ENCODE measurements at places on chromosomes 6 and 20. TPM values are rescaled to one million over a fixed set of nuclear protein-coding genes. Genes with fewer than 3 reads are reported as not detected.

LY6G5C gene
- 1.7 TPM for total RNA-seq

MYLK4 gene
- total RNA-seq = 0.10 TPM

SCUBE3 gene
- 0.05 TPM for total RNA-seq

METTL24 gene
- total RNA-seq = not detected

VSTM2L gene
- 27.9 TPM for total RNA-seq

FOXF2 gene
- total RNA-seq = 14.7 TPM

PTCHD4 gene
- 0.05 TPM for total RNA-seq

RFX6 gene
- not detected for total RNA-seq

SMOC2 gene
- total RNA-seq = 0.03 TPM

CRISP3 gene
- total RNA-seq = not detected

TFB1M gene
- total RNA-seq = 7.7 TPM

CST2 gene
- total RNA-seq = 1.1 TPM

TTK gene
- total RNA-seq = 16.4 TPM

SYTL3 gene
- total RNA-seq = 1.5 TPM

SLA2 gene
- total RNA-seq = 0.13 TPM

LRRC73 gene
- 1.2 TPM for total RNA-seq

CD93 gene
- not detected for total RNA-seq

SLC4A11 gene
- 13.0 TPM for total RNA-seq

KCNK15 gene
- 0.23 TPM for total RNA-seq

HNF4A gene
- 20.0 TPM for total RNA-seq

SLC32A1 gene
- not detected for total RNA-seq

PKIB gene
- 0.63 TPM for total RNA-seq

ANGPT4 gene
- total RNA-seq = 0.03 TPM

RBL1 gene
- total RNA-seq = 9.1 TPM

RBPJL gene
- not detected for total RNA-seq

APOM gene
- total RNA-seq = 3.2 TPM

ACOT13 gene
- 26.0 TPM for total RNA-seq

CALHM4 gene
- not detected for total RNA-seq

PPP1R3G gene
- 2.6 TPM for total RNA-seq

DEFB113 gene
- not detected for total RNA-seq

C6orf15 gene
- total RNA-seq = not detected

NQO2 gene
- total RNA-seq = 69.4 TPM

LHFPL5 gene
- 0.23 TPM for total RNA-seq

FAM209B gene
- 0.33 TPM for total RNA-seq

ELOVL4 gene
- total RNA-seq = 1.7 TPM

ORC3 gene
- total RNA-seq = 16.0 TPM

ARFGAP1 gene
- 68.0 TPM for total RNA-seq

CRIP3 gene
- 0.27 TPM for total RNA-seq

TMEM151B gene
- total RNA-seq = 0.16 TPM

CLIC5 gene
- total RNA-seq = not detected

SLC22A2 gene
- not detected for total RNA-seq

SLC16A10 gene
- 0.78 TPM for total RNA-seq

CRISP2 gene
- total RNA-seq = not detected

LST1 gene
- total RNA-seq = 0.17 TPM

SNAP25 gene
- total RNA-seq = 18.4 TPM

OR12D3 gene
- not detected for total RNA-seq

SOX18 gene
- total RNA-seq = 2.9 TPM
